ENCODE measurements at places on chromosomes 11 and 22. TPM values are rescaled to one million over a fixed set of nuclear protein-coding genes. Genes with fewer than 3 reads are reported as not detected.

ELMOD1 gene
- 0.20 TPM for total RNA-seq

SLC22A9 gene
- total RNA-seq = not detected

THY1 gene
- 949 TPM for total RNA-seq

KCNJ11 gene
- not detected for total RNA-seq

OR52E8 gene
- total RNA-seq = not detected

LAYN gene
- 10.9 TPM for total RNA-seq
